CD4-positive, CD25-positive, alpha-beta regulatory T cell (primary cell): ENCODE measurements at places on chromosomes 12 and 14.

- DNase-seq: no peak
Measured at GRCh38 chr12:56220611-56221231, 1.0 kb downstream of the RNF41 start.

DNA sequence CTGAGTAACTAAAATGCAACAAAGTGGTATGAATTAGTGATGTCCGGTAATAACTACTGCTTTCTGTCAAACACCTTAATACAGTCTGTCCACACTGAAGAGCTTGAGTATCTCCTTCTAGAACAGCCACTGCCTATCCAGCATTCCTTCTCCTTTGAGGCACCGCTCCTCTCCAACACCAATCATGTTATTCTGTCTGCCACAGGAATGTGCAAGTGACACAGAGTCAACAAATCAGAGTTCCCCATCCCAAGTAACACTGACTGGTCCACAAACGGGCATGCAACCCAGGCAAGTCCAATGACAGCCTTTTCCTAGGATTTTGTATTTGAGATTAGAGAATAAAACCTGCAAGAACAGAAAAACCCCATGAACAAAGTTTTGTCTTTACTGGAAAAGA, 3.8 kb downstream of the GXYLT1 start:
- no peak for DNase-seq

- no peak for DNase-seq
Measured at GRCh38 chr12:95614390-95614982, 63.2 kb upstream of the USP44 start.

GRCh38 chr12:104549815-104550480, 93.2 kb downstream of the CHST11 start:
- DNase-seq: no peak

DNA sequence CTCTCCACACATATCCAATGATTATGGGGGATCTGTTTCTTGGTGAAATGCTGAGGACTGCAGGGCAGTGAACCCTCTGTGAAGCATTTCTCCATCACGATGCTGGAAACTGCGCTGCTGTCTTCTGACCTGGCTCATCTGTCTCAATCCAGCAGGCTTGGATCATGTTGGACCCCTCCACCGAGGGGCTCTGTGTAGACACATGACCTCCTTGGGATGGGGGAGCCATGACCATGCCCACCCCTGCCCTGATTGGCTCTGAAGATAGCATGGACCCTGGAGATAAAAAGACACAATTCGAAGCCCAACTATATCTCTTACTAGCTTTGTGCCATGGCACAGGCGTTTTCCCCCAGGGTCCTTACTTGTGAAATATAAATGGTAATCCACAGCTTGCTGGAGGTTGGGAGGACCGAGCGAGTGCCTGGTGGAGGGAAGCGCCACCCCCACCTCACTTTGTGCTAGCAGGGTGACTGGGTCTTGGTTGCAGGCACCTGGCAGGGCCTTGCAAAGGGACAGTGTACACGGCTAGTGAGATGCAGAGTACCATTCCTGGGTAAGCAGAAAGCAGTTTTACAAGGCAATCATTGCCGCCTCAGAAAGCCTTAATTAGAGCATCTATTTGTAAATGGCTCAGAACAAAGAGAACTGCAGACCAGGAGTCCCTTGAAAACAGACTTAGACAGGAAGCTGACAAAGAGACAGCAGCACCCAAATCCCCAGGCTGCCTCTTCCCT, 2.4 kb upstream of the KRT83 start:
- DNase-seq: no peak

- DNase-seq: no peak
Measured at GRCh38 chr12:5777451-5777850, 167.6 kb downstream of the ANO2 start.

GRCh38 chr12:2395354-2395977, 342.7 kb downstream of the CACNA1C start:
- DNase-seq: peak; percentile 28

GRCh38 chr12:89349814-89350213, 2.5 kb downstream of the DUSP6 start:
- no peak for DNase-seq

GRCh38 chr14:30966415-30967363, 58.8 kb upstream of the AP4S1 start:
- no peak for DNase-seq

DNA sequence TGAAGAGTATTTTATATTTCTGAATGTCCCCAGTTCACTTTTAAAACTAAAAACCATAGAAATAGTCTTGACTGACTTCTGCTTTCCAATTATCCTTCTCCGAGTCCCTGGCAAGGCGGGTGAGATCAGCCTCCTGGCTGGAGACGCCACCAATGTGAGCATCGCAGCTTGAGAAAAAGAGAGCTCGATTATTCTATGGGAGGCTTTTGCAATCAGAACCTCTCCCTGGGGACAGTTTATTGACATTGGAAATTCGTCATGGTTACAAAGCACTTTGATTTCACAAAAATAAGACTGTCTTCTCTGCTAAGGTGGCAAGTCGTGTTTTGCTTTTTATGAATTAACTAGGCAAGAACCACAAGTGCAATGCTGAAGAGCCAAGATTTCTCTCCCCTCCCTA, 23.6 kb upstream of the GPHB5 start:
- DNase-seq: no peak

- DNase-seq: no peak
Measured at GRCh38 chr14:72389200-72389599, 457.0 kb downstream of the RGS6 start.

GRCh38 chr12:5432011-5432400, at the start of gene NTF3:
NTF3 (plus strand) TSS chr12:5432108; CDS start chr12:5432325, 217 bp downstream.
- no peak for DNase-seq

- no peak for DNase-seq
Measured at GRCh38 chr12:54160769-54161480, 27.9 kb downstream of the SMUG1 start.

- DNase-seq: no peak
Measured at GRCh38 chr14:98375566-98375965, 896.4 kb downstream of the BCL11B start.

- no peak for DNase-seq
Measured at GRCh38 chr12:45720069-45720468, 9.4 kb upstream of the ARID2 start.

DNA sequence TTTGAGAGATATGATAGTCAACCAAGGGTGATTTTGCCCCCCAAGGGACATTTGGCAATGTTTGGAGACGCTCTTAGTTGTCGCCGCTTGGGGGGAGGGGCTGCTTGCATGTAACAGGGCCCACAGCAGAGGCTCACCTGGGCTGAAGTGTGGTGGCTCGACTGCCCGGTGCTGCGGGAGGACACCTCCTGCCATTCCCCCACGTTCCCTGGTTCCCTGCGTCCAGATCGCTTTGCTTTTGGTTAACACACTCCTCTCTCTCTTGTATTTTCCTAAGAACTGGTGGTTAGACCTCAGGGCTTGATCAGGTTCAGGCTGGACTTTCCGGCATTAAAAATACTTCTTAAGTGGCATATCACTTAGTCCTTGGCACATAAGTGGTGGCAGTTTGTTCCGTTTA, 18.9 kb downstream of the PPP2R5C start:
- no peak for DNase-seq

DNA sequence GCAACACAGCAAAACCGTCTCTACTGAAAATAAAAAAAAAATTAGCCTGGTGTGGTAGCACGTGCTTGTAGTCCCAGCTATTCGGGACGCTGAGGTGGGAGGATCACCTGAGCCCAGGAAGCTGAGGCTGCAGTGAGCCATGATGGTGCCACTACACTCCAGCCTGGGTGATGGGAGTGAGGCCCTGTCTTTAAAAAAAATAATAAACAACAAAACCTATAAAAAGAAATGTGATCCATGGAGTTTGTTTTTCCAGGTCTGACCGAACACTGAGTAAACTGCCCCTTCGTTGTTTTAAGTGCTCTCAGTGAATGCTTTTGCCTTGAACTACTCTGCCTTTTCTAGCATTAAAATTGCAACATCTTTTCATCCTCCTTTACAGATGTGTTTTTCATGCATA, 76.8 kb downstream of the TESC start:
- DNase-seq: no peak

- DNase-seq: no peak
Measured at GRCh38 chr12:64097366-64098105, 124.6 kb downstream of the KICS2 start.

- DNase-seq: no peak
Measured at GRCh38 chr12:129830796-129831195, 73.0 kb downstream of the TMEM132D start.

GRCh38 chr14:90405755-90406154, 8.9 kb downstream of the CALM1 start:
- DNase-seq: no peak

DNA sequence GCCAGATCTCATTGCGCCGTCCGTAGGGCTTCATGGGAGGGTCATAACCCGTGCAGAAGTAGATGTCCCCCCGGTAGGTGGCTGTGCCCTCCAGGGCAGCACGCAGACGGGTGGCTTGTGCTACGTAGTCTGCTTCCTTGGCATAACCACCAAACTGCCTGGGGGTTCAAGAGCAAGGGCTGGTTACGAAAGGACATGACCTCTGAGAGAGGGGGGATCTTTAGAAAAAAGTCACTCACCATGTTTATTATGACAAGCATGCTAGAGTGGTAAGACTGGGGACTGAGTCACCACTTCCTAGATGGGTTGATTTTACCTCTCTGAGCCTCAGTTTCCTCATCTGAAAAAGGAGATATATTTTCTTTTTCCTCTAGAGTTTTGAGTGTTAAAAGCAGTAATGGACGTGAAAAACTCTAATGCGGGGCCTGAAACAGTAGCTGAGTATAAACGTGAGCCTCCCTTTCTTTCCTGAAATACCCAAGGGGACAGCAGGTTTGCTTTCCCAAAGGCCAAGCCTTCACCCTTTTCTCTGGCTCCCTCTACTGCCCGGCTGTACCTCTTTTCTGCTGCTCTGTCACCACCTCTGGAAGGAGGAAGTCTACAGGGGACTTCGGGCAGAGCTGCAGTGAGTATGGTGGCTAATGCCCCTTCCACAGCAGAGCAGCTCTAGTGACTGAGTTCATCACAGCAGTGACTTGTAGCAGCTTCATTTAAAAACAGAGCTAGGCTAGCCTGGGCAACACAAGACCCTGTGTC, 23.5 kb upstream of the GPRC5D start:
- DNase-seq: peak; percentile 40

GRCh38 chr14:42113358-42114069, 506.8 kb downstream of the LRFN5 start:
- DNase-seq: no peak

DNA sequence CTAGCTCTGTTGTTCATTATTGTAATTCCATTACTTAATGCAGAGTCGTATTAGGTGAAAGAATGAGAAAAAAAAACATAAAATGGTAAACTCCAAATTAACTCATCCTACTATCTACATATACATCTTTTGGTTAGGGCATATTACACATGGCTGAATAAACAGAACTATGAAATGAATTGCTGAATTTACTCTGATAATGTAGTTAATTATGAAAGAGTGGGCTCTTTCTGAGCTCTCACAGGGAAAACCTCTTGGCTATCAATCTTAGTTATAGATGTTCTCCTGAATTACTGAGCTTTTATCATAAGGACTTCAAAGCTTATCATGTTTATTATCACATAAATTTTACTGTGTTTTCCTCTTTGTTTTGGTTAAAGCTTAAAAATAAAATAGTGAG, 798.5 kb upstream of the MDGA2 start:
- DNase-seq: no peak

- DNase-seq: no peak
Measured at GRCh38 chr12:66312189-66312588, 9.9 kb downstream of the HELB start.

DNA sequence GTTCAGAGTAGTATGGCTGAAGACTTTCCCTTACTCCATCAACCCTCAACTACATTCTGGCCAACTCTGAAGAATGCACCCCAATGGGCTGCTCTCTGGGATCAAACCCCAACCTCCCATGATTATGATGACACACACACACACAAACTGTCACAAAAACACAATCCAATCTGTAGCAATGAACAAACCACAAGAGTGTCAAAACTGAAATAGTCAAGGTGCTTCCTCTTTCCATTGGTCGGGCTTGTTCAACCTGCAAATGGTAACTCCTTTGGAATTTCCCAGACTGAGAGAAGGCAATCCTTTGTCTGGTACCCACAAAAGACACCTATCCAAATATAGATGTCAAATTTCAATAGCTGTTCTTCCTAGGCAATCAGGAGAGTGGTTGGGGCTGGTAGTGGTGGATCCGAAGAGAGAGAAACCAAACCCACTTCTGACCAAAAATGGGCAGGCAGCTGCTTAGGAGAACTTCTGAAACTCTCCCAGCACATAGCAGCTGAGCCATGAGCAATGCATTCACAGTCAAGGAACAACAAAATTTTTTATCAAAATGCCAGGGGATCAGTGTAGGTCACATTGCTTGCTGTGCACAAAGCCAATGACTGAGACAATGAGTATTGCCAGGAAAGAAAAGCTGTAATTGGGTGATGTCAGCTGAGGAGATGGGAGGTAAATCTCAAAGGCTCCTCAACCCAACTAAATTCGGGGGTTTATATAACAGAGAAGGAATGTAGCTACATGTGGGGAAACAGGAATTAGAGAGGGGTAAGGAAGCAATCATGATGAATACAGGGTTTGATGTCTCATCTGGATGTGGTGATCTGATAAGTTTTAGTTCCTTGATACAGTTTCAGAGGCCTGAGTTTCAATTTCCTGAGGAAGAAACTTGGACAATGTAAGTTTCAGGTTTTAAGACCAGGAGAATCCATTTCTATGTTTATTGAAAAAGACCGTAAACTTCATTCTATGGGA, 191.4 kb downstream of the KITLG start:
- no peak for DNase-seq

DNA sequence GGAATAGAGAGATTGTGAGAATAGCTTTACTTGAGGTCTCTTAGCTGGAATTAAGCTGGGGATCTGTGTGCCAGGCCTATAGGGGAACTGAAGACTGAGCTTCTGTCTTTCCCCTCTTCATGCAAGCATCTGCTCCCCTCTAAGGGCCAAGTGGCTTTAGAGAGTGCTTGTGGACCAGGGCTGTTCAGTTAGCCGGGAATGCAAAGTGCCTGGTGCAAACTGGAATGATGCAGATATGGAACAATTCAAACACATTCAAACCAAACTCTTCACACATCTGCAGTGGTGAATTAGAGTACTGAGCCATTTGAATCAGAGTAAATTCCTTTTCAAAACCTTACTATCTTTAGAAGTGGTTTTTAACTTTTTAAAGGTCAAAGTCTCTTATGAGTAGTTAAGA, 99.0 kb downstream of the LIN7A start:
- DNase-seq: no peak

DNA sequence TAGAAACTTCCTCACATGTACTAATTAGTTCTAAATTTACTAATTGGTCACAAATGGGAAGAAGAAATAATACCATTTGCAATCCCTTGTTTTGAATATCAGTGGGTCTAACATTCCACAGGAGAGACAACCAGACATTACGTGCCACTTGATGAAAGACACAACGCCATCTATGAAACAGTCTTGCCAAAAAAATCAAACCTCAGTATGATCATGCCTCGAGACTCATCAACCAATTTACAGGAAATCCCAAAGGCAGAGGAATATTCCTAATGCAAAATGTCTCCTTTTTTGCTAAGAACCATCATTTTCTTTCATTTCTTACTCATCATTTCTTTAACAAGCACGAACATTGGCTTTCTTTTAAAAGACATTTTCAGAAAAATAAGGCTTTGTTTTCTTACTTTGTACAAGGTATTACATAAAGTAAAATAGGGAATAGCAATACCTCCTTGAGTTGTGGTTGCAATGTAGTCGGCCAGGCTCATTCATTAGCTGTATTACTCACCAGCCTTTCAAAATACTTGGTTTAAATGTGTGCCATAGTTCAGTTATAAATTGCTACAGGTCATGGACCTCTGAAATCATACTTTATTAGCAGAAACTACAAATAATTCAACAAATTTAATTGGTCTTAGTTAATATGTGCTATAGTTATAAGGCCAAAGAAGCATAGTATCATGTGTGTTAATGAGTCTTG, 436.2 kb upstream of the FLRT2 start:
- no peak for DNase-seq

- no peak for DNase-seq
Measured at GRCh38 chr14:78491048-78491447, 320.9 kb downstream of the NRXN3 start.
